ENCODE measurements at places on chromosomes 1 and 21.
A peak's percentile ranks its signal among the peaks of the same experiment; 100 is the strongest.

GRCh38 chr1:232635778-232636356, 5.9 kb upstream of the SIPA1L2 start:
- DNase-seq: no peak

GRCh38 chr21:42234464-42235241, 15.7 kb downstream of the ABCG1 start:
- DNase-seq: peak; percentile 41

DNA sequence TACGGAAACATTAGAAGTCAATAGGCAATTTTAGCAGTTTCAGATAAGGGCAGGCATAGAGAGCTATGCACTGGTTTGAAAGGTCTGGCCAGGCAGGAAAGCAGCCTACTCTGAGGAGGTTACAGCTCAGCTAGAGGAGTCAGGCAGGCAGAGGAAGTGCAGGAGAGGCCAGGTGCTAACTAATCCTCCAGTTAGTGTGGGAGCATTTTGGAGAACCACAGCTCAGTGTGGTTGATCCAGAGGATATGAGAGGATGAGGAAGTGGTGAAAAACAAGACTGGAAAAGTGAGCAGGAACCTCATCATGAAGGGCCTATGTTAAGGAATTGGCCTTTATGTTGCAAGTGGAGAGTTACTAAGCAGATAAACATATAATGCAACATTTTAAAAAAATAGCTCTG, 282.4 kb upstream of the SGIP1 start:
- DNase-seq: no peak

DNA sequence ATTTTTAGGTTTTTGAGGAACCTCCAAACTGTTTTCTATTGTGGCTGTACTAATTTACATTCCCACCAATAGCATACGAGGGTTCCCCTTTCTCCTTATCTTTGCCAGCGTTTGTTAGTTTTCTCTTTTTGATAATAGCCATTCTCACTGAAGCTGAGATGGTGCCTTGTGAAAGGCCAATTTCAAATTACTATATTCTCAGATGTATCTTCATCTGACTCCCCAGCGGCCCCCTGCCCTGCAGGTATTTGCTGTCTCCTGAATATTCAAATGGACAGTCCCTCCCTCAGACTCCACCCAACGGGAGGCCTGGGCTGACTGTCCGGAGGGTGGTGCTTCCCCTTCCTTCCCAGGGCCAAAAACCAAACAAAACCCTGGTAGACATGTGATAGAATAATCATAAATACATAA, 33.5 kb upstream of the TARBP1 start:
- DNase-seq: no peak

DNA sequence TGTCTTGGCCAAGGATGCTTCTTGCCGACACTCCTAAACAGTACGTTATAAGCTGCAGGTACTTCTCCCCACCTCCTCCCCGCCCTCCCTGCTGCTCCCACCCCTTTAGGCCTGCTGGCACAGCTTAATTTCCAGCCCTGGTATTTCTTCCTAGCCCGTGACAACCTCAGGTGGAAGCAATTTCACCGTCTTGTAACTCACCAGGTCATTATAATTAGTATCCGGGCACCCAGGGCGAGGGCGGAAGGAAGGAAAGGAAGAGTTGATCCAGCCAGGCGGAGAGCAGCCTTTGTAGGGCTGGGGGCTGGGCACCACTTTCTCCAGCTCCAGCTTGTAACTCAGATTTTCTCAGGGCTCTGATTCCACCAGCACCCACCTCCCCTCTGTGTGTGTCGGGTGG, 153.5 kb upstream of the CSF3R start:
- DNase-seq: no peak
